ENCODE measurements at places on chromosomes 2 and 18.

GRCh38 chr2:105301646-105302045 is 27.9 kb downstream of the TGFBRAP1 start:
- DNase-seq = no peak

- DNase-seq = no peak
Observed at GRCh38 chr2:180739070-180739469, 241.3 kb upstream of the UBE2E3 start.

DNA sequence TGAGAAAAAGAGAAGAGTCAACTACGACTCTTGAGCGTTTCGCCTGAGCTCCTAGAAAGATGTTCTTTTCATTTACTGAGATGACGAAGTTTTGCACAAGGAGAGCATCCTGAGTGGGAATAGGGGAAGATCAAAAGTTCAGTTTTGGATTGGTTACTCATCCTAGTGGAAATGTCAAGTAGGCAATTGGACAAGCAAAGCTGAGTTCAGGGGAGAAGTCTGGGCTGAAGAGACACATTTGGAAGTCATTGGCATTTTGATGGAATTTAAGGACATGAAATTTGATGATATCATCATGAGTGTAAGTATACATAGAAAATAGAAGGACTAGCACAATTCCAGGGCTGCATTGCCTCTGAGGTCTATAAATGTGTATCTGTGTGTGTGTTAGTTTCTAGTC is 416.6 kb downstream of the RAD51AP2 start:
- no peak for DNase-seq

DNA sequence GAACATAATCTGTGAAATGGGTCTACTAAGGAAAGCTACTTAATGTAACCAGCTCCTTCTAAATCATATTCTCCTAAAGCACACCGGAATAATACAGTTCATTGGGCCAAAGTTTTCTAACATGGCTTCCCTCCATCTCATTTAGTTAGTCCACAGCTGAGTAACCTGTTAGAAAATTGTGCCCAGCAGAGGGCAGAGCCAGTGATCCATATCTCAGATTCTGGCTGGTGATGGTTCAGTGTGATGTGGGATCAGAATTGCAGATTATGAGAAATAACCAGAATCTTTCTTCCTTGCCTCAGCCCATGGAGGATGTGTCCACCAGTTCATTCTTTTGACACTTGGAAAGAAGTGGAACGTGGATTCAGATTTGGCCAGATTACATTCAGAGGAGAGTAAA is 9.4 kb upstream of the CTLA4 start:
- no peak for DNase-seq

- peak; percentile 5 for DNase-seq
Observed at GRCh38 chr2:25587361-25587760, 86.0 kb downstream of the DTNB start.

- DNase-seq = peak; percentile 70
Observed at GRCh38 chr2:227402959-227403358, 15.2 kb upstream of the SCYGR1 start.
